ENCODE measurements at places on chromosomes 4 and X. TPM values are rescaled to one million over a fixed set of nuclear protein-coding genes. Genes with fewer than 3 reads are reported as not detected.

DNA sequence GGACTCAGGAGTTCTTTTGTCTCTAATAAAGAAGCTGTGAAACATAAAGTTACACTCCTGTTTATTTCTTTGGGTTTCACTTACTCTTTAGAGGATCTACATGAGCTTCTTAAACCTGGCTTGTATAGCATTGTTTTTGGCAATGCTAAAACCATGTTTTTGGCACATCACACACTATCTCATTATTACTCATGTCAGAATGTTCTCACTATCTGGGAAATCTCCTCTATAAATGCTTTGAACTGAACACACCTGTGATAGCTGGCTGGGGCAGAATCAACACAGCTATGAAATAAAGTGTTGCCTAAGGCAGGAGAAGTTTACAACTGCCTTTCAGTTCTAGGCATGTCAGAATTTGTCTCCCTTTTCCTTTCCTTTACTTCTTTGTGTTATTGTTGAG, 52.6 kb downstream of the SULT1B1 start:
- no peaks in the 10 kb centered on the region for H3K27me3 ChIP-seq
- no peak for DNase-seq
- H3K4me3 ChIP-seq, result no peak overlapping the region
- no peaks in the 10 kb centered on the region for H3K4me1 ChIP-seq
- H3K27ac ChIP-seq, result no peak overlapping the region

DNA sequence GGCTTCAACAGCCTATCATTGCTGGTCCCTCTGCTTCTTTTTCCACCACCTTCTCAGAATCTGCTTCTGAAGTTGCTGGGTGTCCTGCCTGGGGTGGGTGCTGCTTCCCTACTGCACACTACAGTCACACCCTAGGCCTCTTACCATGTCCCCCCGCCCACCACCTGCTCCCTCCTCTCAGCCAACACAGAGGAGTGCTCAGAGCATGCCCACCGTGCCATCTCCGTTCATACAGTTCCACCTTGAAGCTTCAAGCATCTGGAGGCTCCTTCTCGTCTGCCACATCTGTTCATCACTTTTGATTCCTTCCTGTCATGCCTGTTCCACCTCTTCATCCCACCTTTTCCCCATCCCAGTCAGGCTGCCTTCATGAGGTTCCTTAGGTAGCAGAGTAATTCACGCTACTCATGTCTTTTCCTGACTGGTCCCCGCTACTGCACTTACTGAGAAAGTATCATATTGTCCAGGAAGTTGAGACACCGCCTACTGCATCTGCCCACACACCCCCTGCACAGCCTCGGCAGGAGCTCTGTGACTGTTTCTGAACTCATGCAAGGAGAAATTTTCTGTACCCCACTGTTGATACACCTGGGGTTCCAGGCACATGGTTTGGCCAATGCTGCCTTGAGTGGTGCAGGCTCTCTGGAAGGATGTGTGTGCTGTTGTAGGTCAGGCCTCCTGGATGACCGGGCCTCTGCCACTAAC, 39.5 kb downstream of the HADH start:
- no peaks in the 10 kb centered on the region for H3K27me3 ChIP-seq
- H3K4me3 ChIP-seq, result no peak overlapping the region
- DNase-seq, result no peak

DNA sequence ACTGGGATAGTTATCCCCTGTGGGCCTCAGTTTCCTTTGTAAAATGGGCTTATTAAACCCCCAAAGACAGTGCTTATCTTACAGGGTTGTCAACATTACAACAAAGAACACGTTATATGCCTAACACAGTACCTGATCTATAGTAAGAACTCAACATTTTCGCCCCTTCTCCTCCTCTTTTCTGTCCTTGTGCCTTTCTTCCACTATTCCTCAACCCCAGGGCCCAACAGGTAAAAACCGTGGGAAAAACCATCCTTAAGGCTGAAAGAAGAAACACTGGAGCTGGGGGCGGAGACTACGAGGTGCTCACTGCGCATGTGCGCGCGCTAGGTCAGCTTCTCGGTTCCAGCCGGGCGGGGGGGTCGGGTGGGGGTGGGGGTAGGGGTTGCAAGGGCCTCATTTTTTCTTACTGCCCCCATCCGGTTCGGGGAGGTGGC, 426 bp upstream of the XIAP start:
- no peak for DNase-seq
- peaks cover 7% of the 10 kb centered on the region for H3K4me1 ChIP-seq
- peak overlapping the region; percentile 95 for H3K27ac ChIP-seq
- no peaks in the 10 kb centered on the region for H3K27me3 ChIP-seq
- peaks cover 5% of the 10 kb centered on the region for H3K36me3 ChIP-seq
- H3K4me3 ChIP-seq, result peak overlapping the region; percentile 75

GRCh38 chrX:73766431-73766795, 203.4 kb downstream of the CHIC1 start:
- DNase-seq, result no peak
- no peaks in the 10 kb centered on the region for H3K27me3 ChIP-seq
- H3K4me1 ChIP-seq, result no peaks in the 10 kb centered on the region
- no peaks in the 10 kb centered on the region for H3K36me3 ChIP-seq
- H3K27ac ChIP-seq, result no peak overlapping the region
- H3K4me3 ChIP-seq, result no peak overlapping the region

- H3K4me1 ChIP-seq, result peaks cover 6% of the 10 kb centered on the region
- DNase-seq, result no peak
- H3K36me3 ChIP-seq, result no peaks in the 10 kb centered on the region
- no peaks in the 10 kb centered on the region for H3K27me3 ChIP-seq
- no peak overlapping the region for H3K27ac ChIP-seq
Measured at GRCh38 chr4:56730097-56730496, 49.0 kb upstream of the HOPX start.

Gene LDB2
- total RNA-seq, result 8.0 TPM

Gene MAPK10
- 18.6 TPM for total RNA-seq

Gene ZMAT1
- total RNA-seq, result not detected

Gene PNMA6F
- total RNA-seq, result not detected

Gene MAGEA1
- not detected for total RNA-seq

Gene CT47B1
- not detected for total RNA-seq

Gene PAGE4
- total RNA-seq, result not detected
